ELR (cell line): ENCODE measurements at places on chromosomes 1 and 21.

DNA sequence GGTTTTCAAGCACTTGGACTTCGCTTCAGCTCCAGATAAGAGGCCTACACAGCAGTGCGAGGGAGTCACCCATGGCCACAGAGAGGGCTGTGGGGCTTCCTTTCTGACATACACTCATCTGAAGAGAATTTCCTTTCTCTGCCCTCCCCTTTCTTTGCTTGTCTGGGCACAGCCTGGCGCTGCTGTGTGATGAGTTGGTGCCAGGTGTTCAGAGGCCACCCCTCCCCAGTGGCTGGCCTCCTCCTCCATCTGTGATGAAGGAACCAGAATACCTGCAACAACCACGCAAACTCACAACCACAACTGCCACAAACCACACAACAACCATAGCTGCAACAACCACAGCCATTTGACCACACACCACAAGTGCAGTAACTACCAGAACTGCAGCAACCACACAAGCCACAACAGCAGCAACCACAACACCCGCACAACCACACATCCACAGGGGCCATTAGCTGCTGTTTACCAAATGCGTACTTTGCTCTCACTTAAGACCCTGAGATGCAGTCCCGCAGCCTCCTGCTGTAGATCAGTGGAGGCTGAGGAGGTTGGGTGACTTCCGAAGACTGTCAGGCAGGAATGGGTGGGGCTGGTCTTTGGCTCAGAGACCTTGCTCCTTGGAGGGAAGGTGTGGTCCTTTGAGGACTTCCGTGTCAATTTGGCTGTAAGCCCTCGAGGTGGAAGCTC is 71.1 kb downstream of the IER5 start:
- DNase-seq, result peak; percentile 82

DNA sequence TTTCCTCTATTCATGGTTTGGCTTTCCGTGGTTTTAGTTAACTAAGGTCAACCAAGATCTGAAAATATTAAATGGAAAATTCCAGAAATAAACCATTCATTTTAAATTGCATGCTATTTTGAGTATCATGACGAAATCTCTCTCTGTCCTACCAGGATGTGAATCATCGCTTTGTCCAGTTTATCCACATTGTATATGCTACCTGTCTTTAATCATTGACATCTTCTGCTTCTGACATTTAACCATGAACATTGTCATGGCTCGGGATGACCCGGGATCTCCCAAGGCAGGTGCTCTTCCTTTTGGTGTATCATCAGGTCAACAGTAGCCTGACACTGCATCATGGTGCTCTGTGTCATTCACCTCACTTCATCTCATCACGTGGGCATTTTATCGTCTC is 125.5 kb upstream of the HNRNPU start:
- DNase-seq, result peak; percentile 61

GRCh38 chr1:243434594-243434993 is 178.8 kb downstream of the SDCCAG8 start:
- DNase-seq, result no peak

DNA sequence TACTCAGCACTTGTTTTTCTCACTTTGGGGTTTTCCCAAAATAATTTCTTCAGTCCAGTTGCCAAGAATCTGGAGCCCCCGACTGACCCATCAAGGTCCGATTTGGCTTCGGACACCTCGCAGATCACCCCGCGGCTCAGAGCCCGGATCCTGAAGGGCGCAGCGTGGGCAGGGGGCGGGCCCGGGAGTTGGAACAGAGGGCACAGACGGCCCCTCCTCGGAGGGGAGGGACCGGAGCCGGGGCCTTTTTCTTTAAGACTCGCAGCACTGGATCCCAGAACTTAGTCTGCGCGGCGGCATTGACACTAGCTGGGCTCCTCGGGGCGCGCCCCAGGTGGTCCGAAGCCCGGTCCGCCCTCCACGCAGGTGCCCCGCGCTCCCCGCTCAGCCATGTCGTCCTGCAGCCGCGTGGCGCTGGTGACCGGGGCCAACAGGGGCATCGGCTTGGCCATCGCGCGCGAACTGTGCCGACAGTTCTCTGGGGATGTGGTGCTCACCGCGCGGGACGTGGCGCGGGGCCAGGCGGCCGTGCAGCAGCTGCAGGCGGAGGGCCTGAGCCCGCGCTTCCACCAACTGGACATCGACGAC is at the start of gene CBR3:
Gene CBR3 (plus strand): TSS at position 277 of the 588 bp plus-strand sequence. CDS start 114 bp downstream, at position 391.
- DNase-seq, result peak; percentile 70

GRCh38 chr1:97632075-97632474 is 288.8 kb downstream of the DPYD start:
- DNase-seq, result peak; percentile 25

GRCh38 chr1:229323201-229323600 is 19.6 kb downstream of the CCSAP start:
- no peak for DNase-seq

GRCh38 chr1:26190373-26190987 is at the start of gene CATSPER4:
TSS of gene CATSPER4 (plus strand) at chr1:26190602. CDS start at chr1:26190628, 26 bp downstream.
- peak; percentile 49 for DNase-seq

GRCh38 chr1:166627558-166627957 is 211.7 kb upstream of the POGK start:
- DNase-seq, result no peak

GRCh38 chr1:12678820-12679219 is 34.9 kb downstream of the AADACL4 start:
- no peak for DNase-seq

DNA sequence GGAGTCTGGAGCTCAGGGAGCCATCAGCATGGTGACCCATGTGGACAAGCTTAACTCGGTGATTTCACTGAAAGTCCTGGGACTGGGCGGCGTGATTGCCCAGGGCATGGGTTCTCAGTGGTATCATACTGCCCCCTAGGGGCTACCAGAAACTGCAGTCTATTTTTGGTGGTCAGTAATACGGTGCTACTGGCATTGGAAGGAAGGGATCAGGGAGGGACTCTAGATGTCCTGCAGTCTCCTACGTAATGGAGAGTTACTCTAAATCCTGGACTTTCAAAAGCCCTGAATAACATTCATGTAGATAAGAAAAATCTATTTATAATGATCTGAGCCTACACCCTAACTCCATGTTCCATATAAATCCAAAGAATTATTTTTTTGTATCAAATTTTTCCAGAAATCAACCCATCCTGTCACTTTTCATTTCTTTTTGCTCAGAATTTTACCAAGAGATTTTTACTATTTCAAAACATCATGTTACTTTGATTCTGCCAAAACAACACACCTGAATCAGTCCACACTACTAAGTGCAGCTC is 37.3 kb downstream of the PABPC4 start:
- DNase-seq, result peak; percentile 81

- DNase-seq, result no peak
These were observed 47.2 kb downstream of the GNG12 start for GRCh38 chr1:67785847-67786753.

- no peak for DNase-seq
These were observed 22.1 kb downstream of the MRAP start for GRCh38 chr21:32320726-32321125.

DNA sequence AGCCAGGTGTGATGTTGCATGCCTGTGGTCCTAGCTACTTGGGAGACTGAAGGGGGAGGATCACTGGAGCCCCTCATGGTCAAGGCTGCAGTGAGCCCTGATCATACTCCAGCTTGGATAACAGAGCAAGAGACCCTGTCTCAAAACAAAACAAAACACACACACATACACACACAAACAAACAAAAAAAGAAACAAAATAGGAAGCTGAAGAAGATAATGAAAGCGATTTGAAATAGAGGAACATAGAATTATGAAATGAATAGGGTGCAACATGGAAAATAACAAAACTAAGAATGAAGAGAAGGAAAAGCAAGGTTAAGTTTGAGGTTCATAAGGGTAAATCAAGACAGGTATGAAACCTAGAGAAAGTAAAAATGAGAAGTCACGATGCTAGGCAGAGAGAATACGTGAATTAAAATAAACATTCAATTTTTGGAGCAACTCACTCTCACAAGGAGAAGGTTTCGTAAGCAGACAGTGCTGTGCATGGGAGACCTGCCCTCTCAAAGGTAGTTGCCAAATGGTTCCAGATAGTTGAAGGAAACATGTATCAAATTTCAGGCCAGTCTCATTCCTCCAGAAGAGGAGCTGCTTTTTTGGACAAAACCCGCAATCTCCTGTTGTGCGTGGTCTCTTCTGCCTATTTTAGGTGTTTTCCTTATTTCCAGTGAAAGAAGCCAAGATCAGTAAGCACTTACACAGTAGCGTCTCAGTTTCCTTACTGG is 3.3 kb downstream of the CD46 start:
- no peak for DNase-seq

GRCh38 chr1:232473324-232473723 is 156.6 kb downstream of the SIPA1L2 start:
- DNase-seq, result peak; percentile 54

- no peak for DNase-seq
These were observed 1.3 kb upstream of the EFNA4 start for GRCh38 chr1:155062151-155062686.

DNA sequence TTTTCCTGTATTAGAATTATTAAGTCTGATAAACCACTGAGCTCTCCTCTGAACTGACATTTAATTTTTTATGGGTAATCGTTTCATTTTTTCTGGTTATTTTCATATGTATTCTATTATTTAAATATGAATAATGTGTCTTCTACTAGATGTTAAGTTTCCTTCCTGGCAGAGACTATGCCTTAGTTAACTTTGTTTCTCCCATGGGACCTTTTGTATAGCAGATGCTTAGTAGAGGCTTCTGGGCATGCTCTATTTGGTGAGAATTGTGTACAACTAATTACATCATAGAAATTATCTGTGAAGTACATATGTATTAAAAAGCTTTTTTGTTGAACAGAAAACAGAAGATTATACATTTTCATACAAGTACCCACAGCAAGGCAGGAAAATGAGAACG is 23.4 kb downstream of the CTBS start:
- DNase-seq, result no peak

DNA sequence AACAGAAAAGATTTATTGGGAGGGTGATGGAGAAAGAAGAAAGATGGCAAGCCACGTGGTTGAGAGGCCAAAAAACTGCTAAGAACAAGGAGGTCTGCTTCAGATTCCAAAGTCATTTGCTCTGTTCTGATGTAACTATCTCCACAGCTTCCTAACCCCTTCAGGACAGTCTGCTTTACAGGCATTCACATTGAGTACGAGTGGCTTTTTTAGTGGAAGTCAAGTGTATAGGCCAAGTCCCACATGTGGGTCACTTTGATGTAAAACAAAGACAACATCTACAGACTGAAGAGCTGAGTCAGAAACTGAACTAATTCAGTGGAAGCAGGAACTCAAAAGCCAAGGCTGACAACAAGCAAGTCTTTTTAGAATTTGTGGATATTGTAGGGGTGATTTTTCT is 128.7 kb upstream of the F3 start:
- DNase-seq, result no peak

GRCh38 chr21:43866659-43867331 is 1.8 kb downstream of the AGPAT3 start:
- peak; percentile 10 for DNase-seq

DNA sequence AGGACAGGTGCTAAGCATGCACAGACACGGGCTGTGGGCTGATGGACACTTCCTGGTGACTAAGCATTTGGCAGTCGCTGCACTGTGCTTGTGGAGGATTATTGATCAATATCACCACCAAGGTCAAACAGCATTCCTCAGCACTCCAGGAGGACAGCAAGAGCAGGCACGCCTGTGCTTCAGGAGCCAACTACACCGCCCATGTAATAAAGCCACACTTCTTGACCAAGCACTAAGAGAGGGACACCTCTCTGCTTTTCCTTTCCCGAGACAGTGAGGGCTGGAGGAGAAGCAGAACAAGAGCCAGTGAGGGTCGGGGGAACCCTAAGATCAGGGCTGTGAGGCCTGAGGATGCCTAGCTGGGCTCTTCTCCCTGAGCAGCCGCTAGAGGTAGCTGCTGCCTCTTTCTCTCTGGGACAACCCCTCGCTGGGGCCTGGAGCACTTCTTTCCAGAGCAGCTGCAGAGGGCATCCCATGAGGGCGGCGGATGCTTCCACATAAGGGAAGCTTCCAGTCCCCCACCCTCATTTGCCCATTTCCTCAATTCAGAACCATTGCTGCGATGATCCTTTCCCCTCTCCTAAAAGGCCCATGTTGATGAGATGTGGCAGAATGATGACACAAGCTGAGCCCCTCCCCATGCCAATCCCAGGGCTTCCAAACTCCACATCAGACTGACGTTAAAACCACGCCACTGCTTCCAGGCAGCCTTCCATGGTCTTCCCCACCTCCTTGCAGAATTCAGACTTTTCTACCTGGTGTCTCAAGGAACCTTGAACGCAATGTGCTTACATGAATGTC is 19.1 kb downstream of the RAB7B start:
- DNase-seq, result peak; percentile 74

GRCh38 chr1:40622936-40623629 is 42.4 kb downstream of the RIMS3 start:
- no peak for DNase-seq

- no peak for DNase-seq
These were observed 42.1 kb upstream of the ATP2B4 start for GRCh38 chr1:203584507-203584906.

DNA sequence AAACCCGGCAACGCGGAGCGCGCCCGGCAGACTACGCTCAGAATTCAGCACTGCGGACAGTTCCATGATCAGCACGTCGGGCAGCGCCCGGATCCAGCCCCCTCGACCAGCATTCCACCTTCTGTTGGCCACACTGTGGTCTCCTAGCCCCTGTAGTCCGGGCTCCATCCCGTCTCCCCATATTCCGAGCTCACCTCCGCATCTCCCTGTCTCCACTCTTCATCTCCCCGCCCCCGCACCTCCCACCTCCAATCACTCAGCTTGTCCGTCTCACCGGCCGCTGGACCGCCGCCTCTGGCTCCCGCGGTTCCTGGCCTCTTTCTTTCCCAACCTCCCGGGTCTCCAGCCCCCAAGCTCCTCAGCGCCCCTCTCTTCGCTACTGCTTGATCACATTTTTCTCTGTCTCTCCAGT is 500 bp downstream of the EPHA10 start:
- peak; percentile 54 for DNase-seq

DNA sequence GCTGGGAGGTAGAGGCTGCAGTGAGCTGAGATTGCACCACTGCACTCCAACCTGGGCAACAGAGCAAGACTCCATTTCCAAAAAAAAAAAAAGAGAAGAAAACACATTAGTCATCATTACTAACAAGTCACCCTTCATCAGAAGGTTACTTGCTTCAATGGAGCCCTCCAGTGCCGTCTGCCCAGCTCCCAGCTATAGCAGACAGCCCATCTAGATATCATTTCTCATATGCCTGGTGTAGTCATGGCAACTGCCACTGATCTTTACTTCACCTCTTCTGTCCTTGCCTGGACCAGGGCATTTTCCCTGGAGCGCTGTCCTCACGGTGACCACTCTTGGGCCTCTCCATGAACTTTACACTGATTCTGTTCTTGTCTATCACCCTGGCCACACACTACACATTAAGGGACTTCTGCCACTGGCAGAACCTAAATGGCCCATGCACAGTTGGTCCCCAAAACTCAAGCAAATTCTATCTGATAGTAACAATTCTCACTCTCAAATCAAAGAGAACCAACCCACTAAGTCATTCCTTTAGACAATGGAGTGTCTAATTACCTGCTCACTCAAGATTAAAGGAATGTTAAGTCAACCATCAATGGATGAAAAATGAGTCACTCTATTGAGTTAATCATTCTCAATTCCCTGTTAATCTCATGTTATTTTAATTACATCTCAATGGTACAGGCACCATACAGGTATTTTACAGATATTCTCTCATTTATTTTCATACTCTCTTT is 12.9 kb downstream of the GPA33 start:
- DNase-seq, result no peak

GRCh38 chr1:180150982-180151381 is 3.7 kb upstream of the QSOX1 start:
- peak; percentile 37 for DNase-seq
